ENCODE measurements at places on chromosomes 2 and 18.

- DNase-seq = no peak
These were observed 56.5 kb downstream of the TMEM18 start for GRCh38 chr2:620471-621302.

DNA sequence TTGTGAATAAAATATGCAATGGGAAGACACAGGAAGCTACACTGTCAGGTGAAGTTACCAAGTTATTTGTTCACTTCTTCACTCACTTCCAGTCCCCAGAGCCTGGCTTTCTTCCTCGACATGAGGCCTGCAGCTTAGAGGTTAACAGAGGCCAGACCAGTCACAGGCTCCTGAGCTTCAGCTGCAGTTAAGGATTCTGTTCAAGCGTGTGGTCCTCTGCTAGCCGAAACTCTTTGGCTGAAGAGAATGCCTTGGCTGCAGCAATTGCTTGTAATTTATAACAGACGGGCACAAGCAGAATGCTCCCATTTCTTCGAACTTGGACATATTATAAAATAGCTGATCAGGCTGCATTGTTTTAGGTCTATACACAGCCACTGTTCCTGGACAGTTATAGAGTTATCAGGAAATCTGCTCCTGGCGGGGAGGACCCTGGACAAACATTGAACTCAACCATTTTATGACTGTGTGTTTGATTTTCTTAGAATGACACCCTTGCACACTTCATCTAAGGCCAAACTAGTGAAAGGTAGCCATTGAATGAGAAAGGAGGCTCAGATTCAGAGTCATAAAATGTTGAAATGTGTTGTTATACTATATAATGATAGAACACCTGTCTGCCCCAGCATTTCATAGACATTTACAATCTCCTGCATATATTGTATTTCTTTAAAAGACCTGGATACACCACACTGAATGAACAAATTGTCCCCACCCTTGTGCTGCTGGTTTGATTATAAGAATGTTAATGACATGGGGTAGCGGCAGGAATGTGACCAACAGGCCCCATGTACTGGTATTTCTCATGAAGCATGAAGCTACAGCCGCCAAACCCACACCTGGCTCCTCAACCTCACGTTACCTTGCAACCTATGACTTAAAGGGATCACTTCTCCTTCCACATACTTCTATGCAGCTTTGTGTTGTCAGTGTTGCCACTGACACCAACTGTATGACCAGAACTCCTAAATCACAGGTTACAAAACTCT is 153.6 kb downstream of the TDRD15 start:
- no peak for DNase-seq

- no peak for DNase-seq
These were observed 318.7 kb downstream of the PDE11A start for GRCh38 chr2:177753682-177754491.

DNA sequence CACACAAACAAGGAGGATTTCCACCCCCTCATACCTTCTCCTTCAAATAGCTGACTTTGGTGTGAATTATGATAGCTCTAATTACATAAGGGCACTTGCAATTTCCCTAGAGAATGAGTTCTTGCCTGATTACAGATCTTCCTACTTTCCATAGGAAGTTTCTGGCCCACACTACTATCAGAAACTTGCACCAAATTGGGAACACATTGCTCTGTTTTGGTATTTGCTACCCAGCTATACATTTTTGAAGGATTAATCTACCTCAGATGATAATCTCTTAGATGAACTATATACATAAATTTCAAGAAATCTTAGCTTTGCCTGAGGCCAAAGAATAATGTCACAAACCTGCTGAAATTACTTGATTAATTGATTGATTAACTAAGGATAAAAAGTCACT is 4.9 kb downstream of the DCC start:
- no peak for DNase-seq

DNA sequence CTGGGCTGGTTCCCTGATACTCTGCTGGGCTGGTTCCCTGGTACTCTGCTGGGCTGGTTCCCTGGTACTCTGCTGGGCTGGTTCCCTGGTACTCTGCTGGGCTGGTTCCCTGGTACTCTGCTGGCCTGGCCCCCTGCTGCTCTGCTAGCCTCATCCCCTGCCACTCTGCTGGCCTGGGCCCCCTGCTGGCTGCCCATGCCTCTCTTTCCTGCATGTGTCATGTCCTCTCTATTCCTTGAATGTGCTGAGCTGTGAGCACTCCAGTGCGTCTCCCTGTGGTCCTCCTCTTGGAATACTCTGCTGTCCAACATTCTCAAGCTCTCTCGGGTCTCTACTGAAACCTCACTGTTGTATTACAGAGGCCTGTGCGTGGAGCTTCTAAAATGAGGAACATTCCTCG is 216.3 kb downstream of the RNF144A start:
- no peak for DNase-seq

DNA sequence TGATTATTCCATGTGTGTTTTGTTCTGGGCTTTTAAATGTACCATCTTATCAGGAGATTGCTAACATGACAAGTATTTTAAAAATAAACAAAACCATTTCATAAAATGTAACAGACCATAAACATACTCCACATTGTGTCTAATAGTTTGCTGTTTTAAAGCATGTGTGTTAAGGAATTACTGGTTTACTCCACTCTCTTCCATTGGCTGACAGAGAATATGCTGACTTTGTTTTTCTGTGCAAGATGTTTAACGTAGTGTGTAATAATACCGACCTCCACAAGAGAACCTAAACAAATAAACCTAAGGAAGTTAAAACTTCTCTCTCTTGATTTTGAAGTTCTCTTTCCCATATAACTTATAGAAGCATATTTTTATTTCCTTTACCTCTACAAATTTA is 17.0 kb upstream of the TMEM18 start:
- DNase-seq = no peak

GRCh38 chr2:238910751-238911351 is 63.0 kb downstream of the TWIST2 start:
- DNase-seq = no peak

DNA sequence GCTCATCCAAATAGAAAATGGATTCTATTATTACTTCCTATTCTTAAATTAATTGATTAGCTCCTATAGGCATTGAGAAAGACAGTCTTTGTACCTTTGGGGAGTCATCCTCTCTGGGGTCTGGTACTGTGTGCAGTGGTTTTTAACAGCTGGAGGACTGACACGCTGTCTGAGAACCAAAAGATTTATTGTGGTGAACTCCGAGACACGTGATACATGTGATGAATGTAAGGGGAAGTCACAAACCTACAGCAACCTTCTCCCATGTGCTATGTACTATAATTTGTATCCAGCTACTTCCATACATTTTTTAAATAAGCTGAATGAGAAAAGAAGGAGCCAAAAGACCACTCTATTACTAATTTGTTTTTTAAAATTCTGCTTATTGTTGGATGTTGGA is 133.7 kb downstream of the GALNT3 start:
- no peak for DNase-seq

GRCh38 chr18:11327391-11328009 is 178.1 kb upstream of the PIEZO2 start:
- DNase-seq = no peak

- DNase-seq = no peak
These were observed 83.7 kb downstream of the TMEM131 start for GRCh38 chr2:97911922-97912575.

- no peak for DNase-seq
These were observed 61.4 kb downstream of the CPS1 start for GRCh38 chr2:210617732-210618330.

DNA sequence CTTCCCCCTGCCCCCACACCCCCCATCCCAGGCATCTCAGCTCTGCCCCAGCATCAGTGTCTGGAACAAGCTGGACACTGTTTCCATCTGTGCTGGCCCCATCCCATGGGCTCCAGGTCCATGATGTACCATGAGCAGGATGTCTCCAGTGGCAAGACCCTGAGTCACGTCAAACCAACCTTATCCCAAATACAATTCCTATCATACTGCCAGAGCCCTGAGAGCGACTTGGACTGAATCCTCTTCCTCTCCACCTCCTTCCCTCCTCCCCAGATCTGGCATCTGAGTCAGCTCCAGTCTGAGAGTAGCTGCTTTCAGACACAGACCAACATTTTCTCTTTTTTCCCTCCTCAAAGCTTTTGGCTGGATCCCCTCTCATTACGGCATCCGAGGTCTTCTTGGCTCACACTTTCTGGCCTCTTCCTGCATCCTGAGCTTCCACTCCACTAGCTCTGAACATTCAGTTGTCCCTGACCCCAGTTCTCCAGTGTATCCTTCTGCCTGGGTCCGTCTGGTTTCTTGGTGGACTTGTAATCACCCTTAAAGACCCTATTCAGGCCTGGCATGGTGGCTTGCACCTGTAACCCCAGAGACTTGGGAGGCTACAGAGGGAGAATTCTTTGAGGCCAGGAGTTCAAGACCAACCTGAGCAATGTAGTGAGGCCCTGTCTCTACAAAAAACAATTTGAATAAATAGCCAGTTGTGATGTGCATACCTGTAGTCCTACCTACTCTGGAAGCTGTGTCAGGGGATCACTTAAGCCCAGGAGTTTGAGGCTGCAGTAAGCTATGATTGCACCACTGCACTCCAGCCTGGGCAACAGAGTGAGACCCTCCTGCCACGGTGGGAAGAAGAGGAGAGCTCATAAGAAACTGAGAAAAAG is 68.3 kb downstream of the ACKR3 start:
- DNase-seq = no peak

GRCh38 chr2:125634662-125635061 is 1021.3 kb upstream of the GYPC start:
- DNase-seq = no peak

DNA sequence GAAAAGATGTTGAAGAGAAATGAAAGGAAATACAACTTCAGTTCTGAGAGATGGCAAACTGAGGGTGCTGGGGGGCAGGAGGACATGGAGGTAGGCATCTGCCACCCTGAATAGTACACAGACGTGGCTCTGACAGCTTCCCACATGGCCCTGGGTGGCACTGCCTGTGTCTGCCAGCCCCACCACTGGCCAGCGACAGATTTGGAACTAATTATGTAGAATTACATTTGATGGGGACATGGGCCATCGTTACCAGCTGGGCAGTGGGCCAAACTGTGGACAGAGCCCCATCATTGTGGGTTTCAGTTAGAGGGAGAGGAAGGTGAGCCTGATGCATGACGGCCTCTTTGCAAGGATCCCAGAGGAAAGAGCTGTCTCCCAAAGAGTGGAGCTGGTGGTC is 216.0 kb upstream of the HAAO start:
- DNase-seq = no peak

Measured in T-helper 17 cell (primary cell).